ENCODE measurements at places on chromosomes 3 and 15.

GRCh38 chr3:100650651-100651619, 41.5 kb downstream of the ADGRG7 start:
- no peak for DNase-seq

- no peak for DNase-seq
Observed at GRCh38 chr3:16515885-16516420, 2.5 kb upstream of the RFTN1 start.

GRCh38 chr15:92451225-92451825, 57.6 kb downstream of the ST8SIA2 start:
- DNase-seq: no peak

DNA sequence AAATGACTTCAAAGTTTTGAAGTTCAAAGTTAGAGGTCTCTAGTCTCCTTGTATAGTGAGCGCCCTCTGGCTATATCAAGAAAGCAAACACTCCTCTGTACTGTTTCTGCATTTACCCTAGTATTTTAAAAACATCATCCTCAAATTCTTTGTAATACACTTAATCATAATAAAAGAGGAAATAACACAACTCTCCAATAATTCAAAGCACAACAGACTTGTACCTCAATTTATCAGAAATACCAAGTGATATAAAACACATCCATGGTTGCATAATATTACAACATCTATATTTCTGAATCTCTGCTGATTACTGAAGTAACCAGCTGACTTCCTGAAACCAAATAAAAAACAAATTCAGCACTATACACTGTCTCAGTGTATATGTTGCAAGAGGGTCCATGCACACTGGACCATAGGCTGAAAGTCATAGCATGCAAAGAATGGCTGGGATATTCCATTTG, 12.5 kb downstream of the PLOD2 start:
- DNase-seq: no peak

GRCh38 chr3:124402791-124403190, 327.5 kb upstream of the UMPS start:
- no peak for DNase-seq

- no peak for DNase-seq
Observed at GRCh38 chr15:48101376-48101961, 19.3 kb upstream of the SLC24A5 start.

GRCh38 chr3:142890592-142890991, 1.7 kb upstream of the PCOLCE2 start:
- DNase-seq: no peak

DNA sequence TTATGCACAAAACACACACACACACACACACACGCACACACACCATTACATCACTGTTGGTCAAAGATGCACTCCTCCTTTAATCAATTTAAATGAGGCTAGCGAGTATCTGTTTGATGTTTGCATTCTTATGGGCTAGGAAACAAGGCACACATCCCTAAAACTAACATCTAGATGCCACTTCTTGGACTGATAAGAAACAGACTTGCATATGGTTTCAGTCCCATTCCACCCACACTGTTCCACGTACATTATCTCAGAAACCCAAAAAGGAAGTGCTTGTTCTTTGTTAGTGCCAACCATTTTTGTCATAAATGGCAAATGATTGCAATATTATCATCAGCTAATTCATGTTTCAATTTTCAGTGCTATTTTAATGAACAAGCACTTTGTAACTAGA, 69.5 kb downstream of the CCR1 start:
- DNase-seq: no peak

DNA sequence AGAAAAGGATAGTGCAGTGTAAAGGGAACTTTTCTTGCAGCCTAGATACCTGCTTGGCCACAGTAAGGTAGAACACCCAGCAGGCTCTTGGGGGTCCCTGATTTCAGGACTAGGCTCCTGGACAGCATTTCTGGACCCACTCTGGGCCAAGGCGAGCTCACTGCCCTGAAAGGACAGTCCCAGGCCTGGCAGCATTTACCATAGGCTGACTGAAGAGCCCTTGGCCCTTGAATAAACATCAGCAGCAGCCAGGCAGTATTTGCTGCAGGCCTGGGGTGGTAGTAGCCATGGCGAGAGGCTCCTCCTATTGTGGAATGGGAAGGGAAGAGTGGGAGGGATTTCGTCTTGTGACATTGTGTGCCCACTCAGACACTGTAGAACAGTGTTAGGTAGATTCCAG, 529.2 kb downstream of the TUSC7 start:
- DNase-seq: no peak

DNA sequence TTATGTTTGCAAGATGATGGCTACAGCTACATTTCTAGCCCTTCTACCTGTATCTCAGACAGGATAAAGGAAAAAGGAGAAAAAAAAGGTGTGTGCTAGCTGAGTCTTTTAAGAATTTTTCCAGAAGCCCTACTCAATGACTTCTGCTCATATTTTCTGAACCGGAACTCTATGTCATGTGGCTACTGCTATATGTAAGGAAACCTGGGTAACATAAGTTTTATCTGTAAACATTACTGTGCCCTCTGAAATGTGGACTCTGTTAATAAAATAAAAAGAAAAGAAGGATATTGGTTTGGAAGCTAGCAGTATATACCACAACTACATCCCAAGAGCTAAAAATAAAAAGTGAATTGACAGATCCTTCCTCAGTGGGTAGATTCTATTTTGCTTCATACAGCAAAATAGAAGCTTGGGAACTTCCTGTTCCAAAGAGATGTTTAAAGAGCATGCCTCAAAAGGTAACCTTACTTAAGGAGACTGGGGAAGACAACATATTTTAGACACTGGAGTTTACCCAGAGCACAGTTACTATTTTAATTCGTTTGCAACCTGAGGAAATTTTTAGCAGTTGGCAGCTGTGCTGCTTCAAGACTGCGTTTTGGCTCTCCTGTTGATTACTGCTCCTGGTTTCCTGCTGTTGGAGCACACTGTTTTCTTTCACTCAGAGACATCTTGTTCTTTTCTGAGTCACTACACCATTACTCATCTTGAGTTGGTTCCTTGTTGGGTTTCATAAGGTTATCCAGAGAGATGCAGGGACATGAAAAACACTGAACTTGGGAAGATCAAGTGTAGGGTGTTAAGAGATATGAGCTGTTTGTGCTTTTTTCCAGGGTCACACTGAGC, 280.7 kb downstream of the NFKBIZ start:
- DNase-seq: no peak

DNA sequence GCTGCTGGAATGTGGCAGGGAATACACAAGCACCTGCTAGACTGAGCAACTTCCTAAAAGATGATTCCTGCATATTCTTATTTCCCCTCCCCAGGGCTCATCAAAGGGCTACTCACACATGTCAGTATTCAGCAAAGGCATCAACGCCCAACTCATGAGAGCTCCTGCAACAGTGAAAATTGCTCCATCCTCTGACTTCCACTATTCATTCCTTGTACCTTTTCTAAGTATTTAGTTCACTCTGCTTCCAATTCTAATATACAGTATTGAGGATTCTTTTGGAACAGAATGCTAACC, 84.1 kb downstream of the SCN11A start:
- DNase-seq: no peak

DNA sequence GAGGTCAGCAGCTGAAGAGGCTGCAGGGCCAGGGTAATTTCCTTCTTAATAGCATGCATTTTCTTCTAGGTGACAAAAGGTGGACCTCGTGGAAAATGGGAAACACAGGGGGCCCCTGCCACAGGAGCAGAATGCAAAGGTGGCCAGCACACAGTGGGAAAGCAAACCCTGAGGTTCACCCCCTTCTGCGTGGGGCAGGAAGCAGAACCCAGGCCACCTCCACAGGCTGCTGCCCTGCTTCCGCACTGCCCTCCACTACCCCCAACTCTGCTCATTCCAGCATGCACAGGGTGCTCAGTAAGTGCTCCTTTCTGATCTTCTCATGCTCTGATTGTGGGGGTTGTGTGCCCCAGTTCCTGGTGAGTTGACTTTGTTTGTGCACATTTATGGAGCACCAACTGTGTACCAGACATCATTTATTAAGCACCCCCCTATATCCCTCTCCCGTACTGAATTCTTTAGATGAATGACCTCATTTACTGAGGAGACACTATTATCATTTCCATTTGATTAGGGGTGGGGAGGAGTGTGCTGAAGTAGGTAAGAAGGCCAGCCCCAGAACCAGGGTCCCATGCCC, 12.7 kb upstream of the FGD5 start:
- no peak for DNase-seq

GRCh38 chr15:42010434-42010833, 10.4 kb downstream of the PLA2G4E start:
- no peak for DNase-seq

DNA sequence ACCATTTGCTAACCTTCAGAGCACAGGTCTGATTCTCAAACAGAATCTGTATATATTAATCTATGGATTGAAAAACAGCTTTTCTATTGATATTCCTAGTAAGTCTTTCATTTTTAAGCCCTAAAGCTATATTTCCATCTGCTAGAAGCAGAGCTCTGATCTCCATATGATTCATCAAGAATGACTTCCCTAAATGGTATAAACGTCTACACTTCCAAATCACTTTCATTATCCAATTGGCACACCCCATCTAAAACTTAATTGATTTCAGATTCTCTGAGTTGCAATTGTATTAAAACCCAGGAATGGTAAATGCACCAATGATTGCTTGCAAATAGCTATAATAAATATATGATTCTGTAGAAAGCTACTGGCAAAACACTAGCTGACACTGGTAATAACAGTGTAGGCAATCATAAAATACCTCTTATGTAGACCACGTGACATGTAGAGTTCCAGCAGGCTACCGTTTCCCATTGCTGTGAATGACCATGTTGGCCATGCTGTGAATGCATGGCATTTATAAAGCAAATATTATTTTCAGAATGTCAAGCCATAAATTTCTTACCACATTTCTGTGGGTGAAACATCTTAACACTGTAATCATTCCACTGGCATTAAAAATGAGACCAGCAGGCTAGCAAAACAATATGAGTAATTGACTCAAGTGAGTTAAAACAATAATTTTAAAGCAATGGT, 226.0 kb downstream of the ZMAT3 start:
- no peak for DNase-seq

DNA sequence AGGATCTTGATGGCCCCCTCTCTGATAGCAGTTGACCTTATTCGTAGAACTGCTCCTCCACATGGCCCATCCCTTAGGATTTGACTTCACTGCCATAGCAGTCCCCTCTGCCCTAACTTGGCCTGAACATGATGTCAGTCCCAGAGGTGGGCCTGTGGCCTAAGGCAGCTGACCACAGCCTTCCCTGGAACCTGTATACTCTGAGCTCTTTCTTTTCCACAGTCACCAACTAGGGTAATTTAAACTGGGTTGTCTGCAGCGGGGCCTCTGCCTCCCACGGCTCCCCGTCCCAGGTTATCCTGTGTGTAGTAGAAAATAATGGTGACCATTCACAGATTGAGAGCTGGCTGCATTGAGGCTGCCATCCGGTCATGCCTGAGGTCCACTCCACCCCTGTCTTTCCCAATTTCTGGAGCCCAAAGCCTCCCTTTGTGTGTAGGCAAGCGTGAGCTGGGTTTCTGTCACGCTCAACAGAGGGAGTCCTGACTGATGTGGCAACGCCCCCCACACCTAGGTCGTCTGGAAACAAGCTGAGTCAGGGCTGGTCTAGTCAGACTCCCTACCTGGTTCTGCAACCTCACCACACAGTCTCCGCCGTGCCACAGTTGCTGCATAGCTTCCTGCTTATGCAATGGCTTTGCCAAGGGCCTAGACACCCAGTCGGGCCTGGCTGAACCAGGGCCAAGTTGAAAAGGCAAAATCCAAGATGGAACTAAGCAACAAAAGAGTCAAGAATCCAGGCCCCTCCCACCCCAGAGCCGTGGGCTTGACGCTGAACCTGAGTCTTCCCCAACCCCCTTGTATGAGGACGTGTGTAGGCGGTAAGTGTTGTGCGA, 284.5 kb downstream of the XXYLT1 start:
- DNase-seq: no peak

DNA sequence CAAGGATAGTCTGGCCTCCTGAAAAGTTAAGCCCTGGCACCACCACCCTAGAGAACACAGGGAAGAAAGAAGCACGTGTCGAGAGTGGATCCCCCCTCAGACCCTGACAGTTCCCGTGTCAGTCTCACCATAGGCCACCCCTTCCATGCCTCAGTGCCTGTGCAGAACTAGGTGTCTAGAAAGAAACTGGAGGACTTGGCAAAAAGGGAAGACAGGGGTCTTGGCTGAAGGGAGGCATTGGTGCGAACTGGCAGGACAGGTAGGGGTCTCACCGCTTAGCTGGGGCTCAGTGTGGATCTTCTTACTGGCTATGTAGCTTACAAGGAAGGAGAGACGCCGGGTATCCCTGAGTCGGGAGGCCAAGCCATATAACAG, 518 bp downstream of the QARS1 start:
- no peak for DNase-seq

DNA sequence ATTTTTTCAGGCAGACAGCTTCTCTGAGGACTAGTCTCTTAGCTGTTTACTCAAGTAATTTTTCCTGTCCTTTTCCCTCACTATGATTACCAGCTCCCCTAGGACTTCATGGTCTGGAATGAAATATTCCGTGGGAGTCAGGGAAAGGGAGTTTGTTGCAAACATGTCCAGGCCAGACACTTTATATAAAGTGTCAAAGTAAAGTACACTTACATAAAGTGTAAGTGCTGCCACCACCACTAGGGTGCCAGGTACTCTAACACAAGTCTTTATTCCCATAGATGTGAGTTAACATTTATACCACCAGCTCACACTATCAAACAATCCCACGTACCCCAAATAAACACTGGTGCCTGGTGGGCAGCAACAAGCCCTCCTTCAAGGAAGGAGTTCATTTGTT, 179.8 kb downstream of the SNRPN start:
- no peak for DNase-seq

DNA sequence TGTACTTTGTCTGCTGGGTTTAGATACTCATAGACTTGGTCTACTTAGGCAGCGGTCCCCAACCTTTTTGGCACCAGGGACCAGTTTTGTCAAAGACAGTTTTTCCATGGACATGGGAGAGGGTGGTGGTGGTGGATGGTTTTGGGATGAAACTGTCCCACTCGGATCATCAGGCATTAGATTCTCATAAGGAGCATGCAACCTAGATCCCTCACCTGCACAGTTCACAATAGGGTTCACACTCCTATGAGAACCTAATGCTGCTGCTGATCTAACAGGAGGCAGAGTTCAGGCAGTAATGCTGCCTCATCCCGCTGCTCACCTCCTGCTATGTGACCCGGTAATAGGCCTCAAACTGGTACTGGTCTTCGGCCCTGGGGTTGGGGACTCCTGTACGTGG, 45.3 kb downstream of the CMSS1 start:
- no peak for DNase-seq

GRCh38 chr3:139394116-139394515, 4.7 kb upstream of the COPB2 start:
- no peak for DNase-seq

DNA sequence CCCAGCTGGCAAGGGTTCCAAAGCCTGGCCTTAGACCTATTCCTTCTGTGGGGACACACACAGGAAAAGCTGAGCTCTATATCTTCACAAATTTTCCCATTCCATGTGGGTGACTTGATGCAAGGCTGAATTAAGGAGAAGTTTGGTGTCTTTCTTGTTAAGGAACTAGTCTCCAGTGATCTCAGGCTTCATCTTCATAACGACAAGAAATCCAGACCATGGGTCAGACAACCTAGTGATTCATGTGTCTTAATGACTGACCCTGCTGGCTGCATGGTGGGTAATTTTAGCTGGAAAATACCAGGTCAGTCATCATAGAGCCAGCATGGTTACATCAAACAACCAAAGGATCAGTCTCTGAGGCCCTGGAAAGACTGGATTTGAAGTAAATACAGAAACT, 112.7 kb upstream of the SLC4A7 start:
- no peak for DNase-seq

GRCh38 chr3:96996009-96996408, 181.6 kb downstream of the EPHA6 start:
- DNase-seq: no peak

- DNase-seq: no peak
Observed at GRCh38 chr15:90106522-90107117, 4.4 kb upstream of the IDH2 start.
